ENCODE measurements at places on chromosomes 5 and 9.

DNA sequence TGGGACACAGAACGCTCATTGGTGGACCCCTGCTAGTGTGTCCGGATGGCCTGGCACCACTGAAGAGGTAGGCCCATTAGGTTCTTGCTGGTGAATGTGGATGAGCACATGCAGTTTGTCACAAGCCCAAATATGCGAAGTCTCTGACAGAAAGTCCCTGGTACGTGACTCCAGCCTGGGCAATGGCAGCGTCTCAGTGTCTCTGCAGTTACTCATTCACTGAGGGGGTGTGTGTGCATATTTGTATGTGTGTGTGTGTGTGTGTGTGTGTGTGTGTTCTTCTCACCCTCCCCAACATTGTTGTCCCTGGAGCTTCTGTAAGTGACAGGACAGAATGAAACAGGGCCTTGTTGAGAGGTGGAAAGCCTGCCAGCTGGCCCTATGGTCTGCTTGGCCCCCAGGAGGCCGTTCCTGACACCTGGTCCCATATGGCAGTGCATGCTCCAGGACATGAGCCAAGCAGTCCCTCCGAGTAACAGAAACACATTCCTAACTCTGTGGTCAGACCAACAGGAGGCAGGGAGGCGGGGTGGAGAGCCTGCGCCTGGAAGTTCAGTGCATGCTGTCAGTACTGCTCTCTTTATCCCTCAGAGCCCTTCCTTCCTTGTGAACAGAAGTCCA, 169.9 kb downstream of the SLC28A3 start:
- no peak for DNase-seq

DNA sequence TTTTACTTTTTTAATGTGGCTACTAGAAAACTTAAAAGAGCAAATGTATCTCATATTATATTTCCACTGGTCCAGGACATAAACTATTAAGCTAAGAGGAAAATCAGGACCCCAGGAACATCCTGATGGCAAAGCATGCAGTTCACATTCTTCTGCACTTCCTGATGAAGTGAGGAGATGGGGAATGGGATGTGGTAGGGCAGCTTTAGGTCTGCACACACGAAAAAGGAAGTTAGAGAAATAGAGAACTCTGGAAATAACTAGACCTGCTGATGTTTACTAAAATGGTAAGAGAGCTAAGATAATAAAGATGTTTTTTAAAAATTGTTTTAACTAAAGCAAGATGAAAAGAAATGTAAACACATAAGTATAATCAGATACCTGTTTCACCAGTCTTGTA, 39.7 kb upstream of the NIPBL start:
- no peak for DNase-seq

- no peak for DNase-seq
Observed at GRCh38 chr9:107422189-107423185, 67.1 kb downstream of the KLF4 start.

GRCh38 chr9:14300040-14300439, 13.9 kb downstream of the NFIB start:
- no peak for DNase-seq

DNA sequence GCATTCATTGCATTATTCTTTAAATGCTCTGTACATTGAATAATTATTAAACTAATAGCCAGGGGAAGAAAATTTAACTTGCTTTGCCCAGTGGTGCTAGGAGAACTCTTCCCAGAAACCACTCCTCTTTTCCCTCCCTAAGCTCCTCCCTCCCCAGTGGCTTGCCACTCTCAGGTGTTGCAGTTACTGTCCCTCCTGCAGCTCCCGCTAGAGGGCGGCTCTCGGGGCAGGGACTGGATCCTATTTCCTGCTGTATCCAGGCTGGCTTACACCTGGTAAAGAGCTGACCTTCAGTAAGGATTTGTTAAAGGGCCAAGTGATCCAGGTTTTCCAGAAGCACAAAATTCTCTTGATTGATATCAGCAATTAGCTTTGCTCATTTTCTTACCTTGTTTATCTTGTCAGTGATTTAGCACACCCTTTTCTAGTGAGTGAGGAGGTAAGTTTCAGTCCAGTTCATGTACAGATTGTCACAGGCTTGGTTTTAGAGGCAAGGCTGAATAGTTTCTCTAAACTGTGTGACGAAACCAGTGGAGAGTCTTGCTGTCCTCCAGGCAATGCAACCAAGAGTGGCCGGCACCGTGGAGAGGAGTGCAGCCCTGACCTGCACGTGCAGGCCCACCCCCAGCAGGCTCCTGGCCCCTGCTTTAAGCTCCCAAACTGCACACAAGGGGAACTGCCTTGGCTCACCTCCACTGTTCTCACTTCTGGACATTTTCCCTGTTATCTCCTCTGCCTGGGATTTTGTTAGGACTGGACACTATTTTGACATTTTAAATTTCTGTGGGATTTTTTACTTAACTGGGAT, 423.8 kb downstream of the SPOCK1 start:
- DNase-seq = no peak

GRCh38 chr9:84669288-84670137, at the start of gene NTRK2:
Gene NTRK2 (plus strand): TSS chr9:84669729. CDS start chr9:84670749, 1,020 bp downstream.
- DNase-seq = no peak

DNA sequence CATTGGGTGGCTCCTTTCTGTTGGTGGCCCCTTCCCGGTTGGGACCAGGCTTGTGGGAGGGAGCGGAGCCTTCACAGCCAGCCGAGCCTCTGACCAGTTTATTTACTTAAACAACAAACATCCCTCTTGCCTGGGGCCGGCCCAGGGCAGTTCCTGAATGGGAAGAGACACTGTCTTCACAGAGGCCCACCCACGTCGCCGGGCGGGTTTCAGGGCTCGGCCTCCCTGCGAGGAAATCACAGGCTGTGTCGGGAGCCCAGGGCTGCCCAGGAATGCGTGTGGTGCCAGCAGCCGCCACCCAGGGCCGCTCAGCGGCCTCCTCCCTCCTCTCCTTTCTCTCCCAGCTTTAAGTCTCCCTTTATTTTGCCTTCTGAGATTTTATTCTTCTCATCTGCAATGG, 132.5 kb downstream of the HSD17B3 start:
- no peak for DNase-seq

GRCh38 chr5:168066536-168067208, 224.8 kb upstream of the WWC1 start:
- no peak for DNase-seq

GRCh38 chr5:141914199-141914743, 9.4 kb upstream of the DELE1 start:
- no peak for DNase-seq

DNA sequence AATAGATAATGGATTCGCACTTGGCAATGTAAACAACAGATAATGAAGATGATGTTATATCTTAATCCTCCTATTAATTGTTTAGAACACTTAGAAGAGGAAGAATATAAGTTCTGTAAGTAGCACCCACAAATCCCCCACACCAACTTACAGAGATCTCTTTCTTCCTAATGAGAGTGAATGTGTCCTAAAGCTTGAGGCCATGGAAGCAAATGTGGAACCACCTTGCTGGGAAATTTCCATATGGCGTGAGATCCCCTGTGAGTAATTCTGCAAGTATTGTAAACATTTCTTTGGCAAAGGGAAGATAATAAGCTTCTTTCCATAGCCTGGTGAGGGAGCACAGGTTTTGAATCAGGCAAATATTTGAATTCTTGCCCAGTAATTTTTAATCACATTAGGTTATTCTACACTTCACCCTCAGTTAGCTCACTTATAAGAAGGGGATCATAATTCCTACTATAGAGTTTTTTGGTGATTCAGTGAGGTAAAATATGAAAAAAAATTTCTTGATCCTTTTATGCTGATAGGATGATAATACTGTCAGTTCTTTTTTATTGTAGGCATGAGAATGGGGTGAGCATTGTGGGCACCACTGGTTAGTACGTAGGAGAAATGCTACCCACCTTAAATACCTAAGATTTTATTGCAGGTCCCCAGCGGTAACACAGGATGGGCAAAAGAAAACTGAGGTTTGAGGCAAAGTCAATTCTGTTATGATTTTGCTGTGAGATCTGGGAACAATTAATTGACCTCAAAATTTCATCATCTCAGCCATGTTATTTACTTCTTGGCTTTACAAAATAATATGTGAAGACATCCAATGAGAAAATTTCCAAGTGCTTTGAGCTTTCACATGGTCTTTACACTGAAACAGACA, 574.8 kb downstream of the PSAT1 start:
- DNase-seq = no peak

GRCh38 chr5:22521521-22521920, 331.6 kb downstream of the CDH12 start:
- no peak for DNase-seq

DNA sequence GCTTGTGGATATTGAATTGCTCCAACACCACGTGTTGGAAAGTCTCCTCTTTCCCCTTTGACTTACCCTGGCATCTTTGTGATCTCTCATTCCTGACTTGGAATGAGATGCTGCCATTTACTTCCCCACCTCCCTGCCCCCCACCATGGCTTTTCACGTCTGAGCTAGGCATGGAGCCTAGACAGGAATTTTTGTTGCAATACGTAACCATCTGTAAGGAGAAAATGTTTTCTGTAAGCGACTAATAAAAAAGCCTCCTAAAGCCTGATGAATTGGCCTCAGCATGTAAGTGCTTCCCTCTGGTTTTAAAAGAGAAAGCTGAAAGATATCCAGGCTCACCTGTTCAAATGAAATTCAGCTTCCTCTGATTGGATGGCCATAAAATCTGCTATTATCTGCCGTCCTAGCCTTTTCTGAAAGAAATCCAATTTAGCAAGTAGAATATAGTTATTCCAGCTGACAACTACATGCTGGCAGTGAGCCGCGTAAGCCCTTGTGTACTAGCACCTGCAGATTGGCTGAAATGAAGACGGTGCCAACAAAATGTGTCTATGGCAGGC, 200.1 kb downstream of the NSG2 start:
- no peak for DNase-seq

- DNase-seq = no peak
Observed at GRCh38 chr9:125544988-125545651, 161.9 kb downstream of the MAPKAP1 start.

GRCh38 chr5:35881758-35882157, 25.1 kb downstream of the IL7R start:
- no peak for DNase-seq

GRCh38 chr5:95957561-95958203, 4.0 kb downstream of the ELL2 start:
- no peak for DNase-seq

DNA sequence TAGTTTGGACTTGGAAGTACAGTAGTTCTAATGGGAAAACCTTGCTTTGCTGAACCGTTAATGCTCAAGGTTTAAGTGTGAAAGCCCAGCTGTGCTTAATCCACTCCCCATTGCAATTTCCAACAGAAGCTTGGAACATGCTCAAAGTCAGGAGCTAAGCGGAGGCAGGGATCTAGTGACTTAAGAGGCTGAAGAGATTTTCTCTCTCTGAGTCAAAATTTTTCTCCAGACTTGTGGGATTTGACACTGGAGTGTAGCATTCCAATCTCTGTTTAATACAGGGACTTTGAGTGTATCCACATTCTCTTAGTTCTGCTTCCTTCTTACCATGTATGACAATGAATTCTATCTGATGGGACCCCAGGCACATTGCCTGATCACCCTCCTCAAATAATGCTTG, 471.8 kb downstream of the KIF4B start:
- DNase-seq = no peak

GRCh38 chr5:54136516-54137440, 173.6 kb downstream of the ARL15 start:
- no peak for DNase-seq

GRCh38 chr5:72066705-72067107, 40.6 kb upstream of the MAP1B start:
- no peak for DNase-seq

DNA sequence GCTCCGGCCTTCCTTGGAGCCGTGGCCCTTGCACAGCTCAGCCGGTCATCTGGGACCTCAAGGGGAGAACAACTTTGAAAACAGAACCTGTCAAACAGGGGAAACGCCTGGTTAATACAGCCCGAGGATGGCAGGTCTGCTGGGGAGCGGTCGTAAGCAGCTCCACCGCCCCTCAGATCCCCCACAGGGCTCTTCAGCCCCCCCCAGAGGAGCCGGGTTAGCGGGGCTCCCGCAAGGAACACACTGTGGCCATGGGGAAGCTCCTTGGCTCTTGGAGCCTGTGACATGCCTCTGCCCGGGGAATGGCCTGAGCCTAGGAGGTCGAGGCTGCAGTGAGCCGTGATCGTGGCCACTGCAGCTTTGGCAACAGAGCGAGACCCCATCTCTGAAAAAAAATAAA, 6.8 kb downstream of the TMEM250 start:
- DNase-seq = no peak

DNA sequence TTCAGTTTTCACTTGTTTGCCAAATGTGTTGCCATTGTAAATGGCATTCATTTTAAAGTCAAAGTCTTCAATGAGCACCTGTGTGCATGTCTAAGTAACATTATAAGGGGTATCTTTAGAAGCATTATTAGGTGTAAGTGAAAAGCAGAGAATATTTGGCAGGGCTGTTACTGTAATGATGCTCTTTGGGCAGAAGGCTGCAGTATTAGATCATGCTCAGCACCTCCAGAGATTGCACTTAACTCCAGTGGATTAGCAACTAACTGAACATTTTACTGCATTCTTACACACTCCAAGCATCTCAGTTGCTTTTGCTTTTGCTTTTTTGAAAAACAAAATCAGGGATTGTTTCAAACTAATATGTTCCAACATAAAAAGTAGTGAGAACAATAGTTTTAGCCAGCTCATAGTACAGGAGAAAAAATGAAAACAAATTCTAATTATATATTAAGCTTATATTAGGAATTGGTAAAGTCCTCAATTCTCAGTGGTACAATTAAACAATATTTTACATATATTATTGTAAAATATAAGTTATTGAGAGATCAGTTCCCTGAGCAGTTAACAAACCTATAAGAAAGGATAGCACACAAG, 1740.9 kb upstream of the CDH9 start:
- DNase-seq = no peak

DNA sequence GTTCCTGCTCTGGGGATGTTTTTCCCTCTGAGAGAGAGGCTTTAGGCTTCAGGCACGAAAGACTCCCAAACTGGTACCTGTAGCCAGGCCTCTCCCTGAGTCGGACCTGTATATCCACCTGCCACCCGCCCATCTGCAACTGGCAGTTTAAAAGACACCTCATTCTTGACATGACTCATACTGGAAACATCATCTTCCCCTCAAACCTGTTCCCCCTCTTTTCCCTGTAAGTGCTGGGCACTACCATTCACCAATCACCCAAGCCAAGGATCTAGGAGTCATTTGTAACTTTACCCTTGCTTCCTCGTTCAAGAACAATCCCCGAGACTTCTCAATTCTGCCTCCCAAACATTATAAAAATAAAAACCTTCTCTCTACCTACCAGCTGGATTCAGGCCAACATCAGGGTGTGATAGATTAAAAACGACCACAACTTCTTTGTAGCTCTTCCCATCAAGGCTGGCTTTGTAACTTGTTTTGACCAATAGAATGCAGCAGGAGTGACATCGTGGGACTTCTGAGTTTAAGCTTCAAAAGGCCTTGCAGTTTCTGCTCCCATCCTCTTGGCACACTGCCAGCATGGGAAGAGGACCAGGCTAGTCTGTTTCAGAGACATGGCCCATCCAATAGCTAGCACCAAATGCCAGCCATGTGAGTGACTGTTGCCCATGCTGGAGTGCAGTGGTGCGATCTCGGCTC, 1.8 kb upstream of the WDR31 start:
- no peak for DNase-seq

DNA sequence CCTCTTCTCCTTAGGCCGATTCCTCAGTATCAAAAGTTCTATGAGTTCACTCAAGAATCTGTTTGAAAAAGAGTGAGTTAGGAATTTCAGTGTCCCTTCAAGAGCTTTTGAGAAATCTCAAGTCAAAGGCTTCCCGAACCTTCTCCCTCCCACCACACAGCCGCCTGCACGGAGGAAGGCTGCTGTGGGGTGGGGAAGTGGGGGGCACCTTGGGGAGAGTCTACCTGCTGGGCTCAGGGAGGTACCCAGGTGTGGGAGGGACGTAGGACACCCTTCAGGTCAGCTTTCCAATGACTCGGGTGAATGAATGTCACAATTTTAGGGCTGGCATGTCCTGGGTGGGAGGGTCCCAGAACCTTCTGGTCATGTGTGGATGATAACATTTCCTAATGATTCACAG, 17.5 kb downstream of the CXCL14 start:
- no peak for DNase-seq

Data from stimulated activated CD4-positive, alpha-beta T cell treated with anti-CD3 and anti-CD28 coated beads, TNF-alpha, amount 100 ng/mL, for 1 hour (primary cell).